ENCODE measurements at places on chromosomes 3 and 15. TPM values are rescaled to one million over a fixed set of nuclear protein-coding genes. Genes with fewer than 3 reads are reported as not detected.

EHHADH gene
- total RNA-seq, result 3.6 TPM

TMEM40 gene
- total RNA-seq, result under 0.01 TPM

GATA2 gene
- 12.6 TPM for total RNA-seq

PLA2G4D gene
- total RNA-seq, result not detected

SENP2 gene
- total RNA-seq, result 21.7 TPM

CIDEC gene
- total RNA-seq, result not detected

FGD5 gene
- total RNA-seq, result 141 TPM

FAM107A gene
- total RNA-seq, result 13.9 TPM

IQCF6 gene
- not detected for total RNA-seq

TFG gene
- 33.8 TPM for total RNA-seq

TLR9 gene
- 0.06 TPM for total RNA-seq

RNF123 gene
- 17.2 TPM for total RNA-seq

SLC4A7 gene
- 92.1 TPM for total RNA-seq

CELF6 gene
- not detected for total RNA-seq

PSTPIP1 gene
- total RNA-seq, result not detected

CATSPER2 gene
- total RNA-seq, result 0.97 TPM

CHRNB4 gene
- total RNA-seq, result not detected
